NCI-H460 (cell line): ENCODE measurements at places on chromosomes 6 and 20. TPM values are rescaled to one million over a fixed set of nuclear protein-coding genes. Genes with fewer than 3 reads are reported as not detected.

Gene ADGB
- not detected in 2 replicates for total RNA-seq

Gene PCSK2
- 0.77 and 1.2 TPM in 2 replicates for total RNA-seq

DNA sequence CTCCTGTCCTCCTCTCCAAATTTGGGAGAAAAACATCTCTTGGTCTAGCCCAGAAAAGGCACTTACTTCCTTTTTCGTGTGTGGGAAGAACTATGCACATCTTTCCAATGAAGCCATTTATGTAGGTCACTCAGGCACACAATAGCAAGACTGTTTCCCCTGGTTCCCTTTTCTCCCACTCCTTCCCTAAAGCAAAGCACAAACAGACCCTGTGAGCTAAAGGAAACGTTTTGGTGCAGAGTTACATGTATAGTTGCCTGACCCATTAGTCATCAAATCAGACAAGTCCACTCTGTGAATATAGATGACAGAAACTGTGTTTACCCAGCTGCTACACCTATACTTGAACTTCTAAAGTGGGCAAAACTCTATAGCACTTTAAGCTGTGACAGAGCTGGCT, 474.6 kb downstream of the COL12A1 start:
- DNase-seq = no peak

Gene ATP6V1G2
- 0.23 and 0.27 TPM in 2 replicates for total RNA-seq

DNA sequence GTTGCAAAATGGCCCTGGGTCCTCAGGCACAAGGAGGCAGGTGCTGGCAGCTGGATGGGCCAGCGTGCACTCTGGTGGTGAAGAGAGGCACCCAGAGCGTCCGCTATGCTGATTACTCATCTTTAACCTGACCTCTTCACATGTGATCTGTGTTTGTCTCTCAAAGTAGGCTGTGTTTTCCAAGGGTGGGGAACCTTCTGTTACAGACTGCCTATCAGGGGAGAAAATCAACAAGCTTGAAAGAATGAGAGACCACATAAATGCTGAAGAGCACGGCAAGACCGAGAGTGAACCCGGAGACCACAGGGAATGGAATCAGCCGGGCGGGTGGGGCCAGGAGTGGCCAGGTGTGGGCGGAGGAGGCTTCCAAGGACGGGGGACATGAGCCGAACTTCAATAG, 16.2 kb downstream of the BNIP5 start:
- DNase-seq = no peak

DNA sequence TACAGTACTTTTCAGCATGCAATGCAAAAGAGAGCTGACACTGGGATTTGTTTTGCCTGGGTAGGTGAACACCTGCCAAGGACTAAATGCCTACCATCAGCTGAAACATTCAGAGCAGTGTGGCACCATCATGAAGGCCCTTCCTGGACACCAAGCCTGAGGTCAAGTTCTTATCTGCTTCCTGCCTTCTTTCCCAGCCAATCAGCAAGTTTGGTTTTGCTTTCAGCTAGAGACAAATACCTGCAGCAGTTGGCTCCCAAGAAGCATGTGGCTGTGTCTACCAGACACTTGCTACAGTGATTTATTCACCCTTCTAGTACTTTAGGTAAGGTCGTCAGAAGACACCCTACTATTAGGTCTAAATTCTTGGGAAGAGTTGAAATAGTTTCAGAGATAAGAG, 112.8 kb downstream of the TBX18 start:
- no peak for DNase-seq

Gene GRM1
- not detected in 2 replicates for total RNA-seq

DNA sequence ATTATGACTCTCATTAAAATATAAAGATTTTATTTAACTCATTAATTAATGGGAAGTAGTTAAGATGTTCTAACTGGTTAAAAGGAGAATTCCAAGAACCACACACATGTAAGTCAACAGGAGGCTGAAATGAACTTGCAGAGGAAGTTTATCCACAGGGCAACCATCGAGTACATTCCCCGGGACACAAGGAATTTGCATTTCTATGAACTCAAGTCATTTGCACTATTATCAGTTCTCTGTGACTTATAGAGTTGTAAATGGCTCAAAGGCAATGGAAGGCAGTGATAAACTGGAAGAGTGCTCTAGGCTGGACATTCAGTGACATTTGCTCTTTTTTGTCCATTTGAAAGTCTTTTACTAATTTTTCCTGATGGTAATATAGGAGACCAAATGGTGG, 97.4 kb downstream of the SNX5 start:
- DNase-seq = no peak

Gene CTCFL
- not detected in 2 replicates for total RNA-seq

Gene SNAP91
- total RNA-seq = 0.43 and 0.67 TPM in 2 replicates

DNA sequence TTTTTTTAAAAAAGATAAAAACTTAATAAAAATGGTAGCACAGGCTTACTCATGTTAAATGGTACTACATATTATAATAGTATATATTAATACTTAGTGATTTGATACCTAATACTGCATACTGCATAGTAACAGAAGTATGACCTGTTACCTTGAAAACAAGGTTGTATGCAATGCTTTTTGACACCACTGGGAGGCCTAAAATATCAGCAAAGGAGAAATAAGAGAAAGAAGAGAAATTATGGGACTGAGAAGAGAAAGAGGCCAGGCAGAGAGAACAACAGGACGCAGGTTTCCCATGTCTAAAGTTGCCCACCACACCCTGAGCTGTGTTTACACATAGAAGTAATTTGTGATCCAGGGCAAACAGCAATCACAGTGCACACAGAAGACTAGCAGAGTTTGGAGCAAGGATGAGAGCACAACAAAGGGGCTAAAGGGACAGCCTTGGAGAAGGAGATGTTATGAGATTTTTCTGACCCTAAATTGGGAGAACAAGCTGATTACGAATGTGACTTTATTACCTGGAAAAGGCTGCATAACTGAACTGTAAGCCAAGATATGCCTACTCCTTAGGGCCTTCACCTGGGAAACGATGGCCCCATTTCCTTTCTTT, 73.2 kb downstream of the ROS1 start:
- no peak for DNase-seq

DNA sequence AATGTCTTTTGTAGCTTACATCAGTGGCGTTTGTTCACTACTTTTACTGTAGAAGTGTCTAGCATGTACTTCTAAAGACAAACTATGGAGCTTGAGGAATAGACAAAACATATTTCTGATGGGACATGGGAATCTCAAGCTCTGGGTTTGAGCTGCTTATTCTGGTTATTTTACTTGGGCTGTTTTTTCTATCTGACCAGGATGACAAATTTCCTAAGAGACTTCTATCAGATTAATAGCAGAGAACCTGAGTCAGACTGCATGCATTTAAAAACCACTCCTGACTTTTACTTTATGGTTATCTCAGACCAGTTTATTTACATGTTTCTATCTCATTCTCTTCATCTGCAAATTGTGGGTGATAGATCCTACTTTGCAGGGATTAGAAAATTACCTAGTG, 1282.3 kb upstream of the GJE1 start:
- DNase-seq = no peak

GRCh38 chr6:50966532-50966931, 147.9 kb downstream of the TFAP2B start:
- no peak for DNase-seq

Gene UBE2C
- 179 and 182 TPM in 2 replicates for total RNA-seq

DNA sequence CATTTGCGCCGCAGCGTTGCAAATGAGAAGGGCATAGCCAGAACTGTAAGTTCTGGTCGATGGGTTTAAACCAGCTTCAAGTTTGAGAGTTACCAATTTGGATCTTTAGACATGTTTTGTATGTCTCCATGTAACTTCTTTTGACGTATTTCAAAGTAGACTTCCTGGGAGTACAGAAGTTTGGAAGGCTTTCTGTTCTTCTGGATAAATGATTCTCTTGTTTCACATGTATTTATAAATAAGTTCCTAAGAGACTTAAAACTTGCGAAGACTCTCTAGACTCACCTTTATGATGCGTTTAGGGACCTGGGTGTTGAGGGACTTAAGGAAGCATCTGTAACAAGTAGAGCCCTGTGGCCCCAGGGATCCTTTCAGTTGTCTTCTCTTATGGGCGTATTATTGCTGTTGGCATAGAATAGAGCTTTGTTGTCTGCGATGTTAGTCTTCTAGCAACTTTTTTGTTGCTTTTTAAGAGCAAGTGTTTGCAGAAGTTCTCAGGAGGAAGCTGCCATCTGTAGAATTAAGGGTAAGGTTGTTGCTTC, 1.3 kb downstream of the CDYL start:
- no peak for DNase-seq

Gene HLA-DRA
- total RNA-seq = 0.12 TPM in 1 of 2 replicates, not detected in the other

DNA sequence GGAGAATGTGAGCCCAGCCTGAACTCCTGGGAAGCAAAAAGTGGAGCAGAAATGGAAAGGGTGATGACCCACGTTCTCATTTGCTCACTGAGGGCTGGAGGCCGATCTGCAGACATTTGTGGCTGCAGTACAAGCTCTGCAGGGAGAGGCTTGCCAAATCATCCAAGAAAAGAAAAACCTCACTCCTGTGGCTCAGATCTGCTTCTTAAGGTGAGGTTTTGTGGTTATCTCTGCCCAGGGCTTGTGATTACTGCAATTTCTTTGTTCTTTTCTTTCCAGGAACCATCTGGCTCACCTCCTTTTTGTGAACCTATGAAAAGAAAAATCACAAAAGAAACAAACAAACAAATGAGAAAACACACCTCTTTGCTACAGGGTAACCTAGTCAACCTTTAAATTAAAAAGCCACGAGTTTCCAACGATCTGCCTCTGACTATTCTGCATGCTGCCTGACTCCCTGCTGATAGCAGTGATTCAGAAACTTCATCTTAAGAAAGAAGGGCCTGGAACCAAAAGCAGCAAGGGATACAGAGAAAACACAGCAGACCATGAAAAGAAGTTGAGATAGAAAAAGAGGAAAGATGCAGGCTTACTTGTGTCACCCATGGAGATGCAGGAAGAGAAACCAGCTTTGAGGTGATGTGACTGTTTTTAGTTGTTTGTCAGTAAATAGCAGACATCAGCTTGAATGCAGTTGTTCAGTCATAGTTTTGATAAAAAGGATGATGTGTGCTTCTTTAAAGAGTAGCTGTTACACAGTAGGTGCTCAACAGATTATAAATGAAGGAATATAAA, 165.1 kb downstream of the LMBRD1 start:
- DNase-seq = no peak

- no peak for DNase-seq
Measured at GRCh38 chr20:33719277-33719988, 677 bp downstream of the PXMP4 start.

Gene CGAS
- 12.4 and 12.6 TPM in 2 replicates for total RNA-seq

Gene PTPRT
- total RNA-seq = not detected in 2 replicates

- no peak for DNase-seq
Measured at GRCh38 chr20:57907131-57908000, 197.6 kb upstream of the PMEPA1 start.

Gene VGLL2
- total RNA-seq = not detected in 2 replicates

Gene SRSF12
- total RNA-seq = 0.29 and 0.37 TPM in 2 replicates

Gene IP6K3
- not detected in 2 replicates for total RNA-seq

- DNase-seq = no peak
Measured at GRCh38 chr6:166435574-166435973, 52.8 kb upstream of the MPC1 start.

GRCh38 chr6:14598017-14598864, 480.7 kb downstream of the CD83 start:
- DNase-seq = no peak

Gene UTRN
- total RNA-seq = 24.6 and 29.5 TPM in 2 replicates

Gene ASIP
- total RNA-seq = not detected in 2 replicates

GRCh38 chr20:760751-761417, 7.4 kb downstream of the SLC52A3 start:
- peak; percentile 54 for DNase-seq

Gene SLC12A5
- total RNA-seq = not detected in 2 replicates

Gene TGM3
- total RNA-seq = 0.10 and 0.20 TPM in 2 replicates

Gene DPPA5
- not detected in 2 replicates for total RNA-seq

Gene SLC22A16
- not detected in 2 replicates for total RNA-seq

DNA sequence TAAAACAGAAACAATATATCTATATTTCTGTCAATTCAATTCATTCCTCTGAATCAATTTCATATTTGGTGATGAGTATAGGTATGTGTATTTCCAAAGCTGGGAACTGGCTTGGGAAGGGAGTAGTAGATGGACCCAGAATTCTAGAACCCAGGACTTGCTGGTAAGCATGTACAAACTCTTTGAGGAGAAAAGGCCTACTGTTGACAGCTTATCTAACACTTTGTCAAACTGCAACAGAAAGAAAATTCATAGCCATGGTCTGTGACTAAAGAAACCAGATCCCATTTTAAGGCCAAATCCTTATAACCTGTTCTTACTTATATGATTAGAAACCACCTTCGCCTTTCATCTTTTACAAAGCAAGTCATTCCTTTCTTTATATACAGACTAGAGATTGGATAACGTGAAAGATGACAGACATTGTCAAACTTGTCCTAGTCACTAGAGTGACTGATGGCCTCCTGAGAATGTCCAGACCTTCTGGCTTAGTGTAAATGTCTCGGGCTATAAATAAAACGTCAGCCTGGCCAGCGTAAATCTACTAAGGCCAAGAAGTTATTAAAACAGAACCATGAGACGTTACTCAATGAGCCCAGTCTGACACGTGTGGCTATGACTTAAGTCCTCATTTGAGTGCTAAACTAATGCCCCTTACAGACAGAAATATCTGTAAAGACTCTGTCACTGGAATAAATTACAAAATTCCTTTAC, 152.3 kb downstream of the ALDH8A1 start:
- no peak for DNase-seq

- no peak for DNase-seq
Measured at GRCh38 chr6:51411496-51412125, 592.9 kb downstream of the TFAP2B start.

GRCh38 chr6:104226790-104227446, 632.8 kb downstream of the HACE1 start:
- DNase-seq = no peak

GRCh38 chr6:35468980-35469750, 964 bp downstream of the RPL10A start:
- no peak for DNase-seq

Gene SLC22A7
- not detected in 2 replicates for total RNA-seq

Gene POU5F1
- not detected in 2 replicates for total RNA-seq
